ENCODE measurements at places on chromosomes 7 and 10.

- DNase-seq = no peak
These were observed 3.0 kb upstream of the GIMAP5 start for GRCh38 chr7:150734254-150734653.

GRCh38 chr10:116910910-116911309, 61.6 kb downstream of the ENO4 start:
- DNase-seq = no peak

DNA sequence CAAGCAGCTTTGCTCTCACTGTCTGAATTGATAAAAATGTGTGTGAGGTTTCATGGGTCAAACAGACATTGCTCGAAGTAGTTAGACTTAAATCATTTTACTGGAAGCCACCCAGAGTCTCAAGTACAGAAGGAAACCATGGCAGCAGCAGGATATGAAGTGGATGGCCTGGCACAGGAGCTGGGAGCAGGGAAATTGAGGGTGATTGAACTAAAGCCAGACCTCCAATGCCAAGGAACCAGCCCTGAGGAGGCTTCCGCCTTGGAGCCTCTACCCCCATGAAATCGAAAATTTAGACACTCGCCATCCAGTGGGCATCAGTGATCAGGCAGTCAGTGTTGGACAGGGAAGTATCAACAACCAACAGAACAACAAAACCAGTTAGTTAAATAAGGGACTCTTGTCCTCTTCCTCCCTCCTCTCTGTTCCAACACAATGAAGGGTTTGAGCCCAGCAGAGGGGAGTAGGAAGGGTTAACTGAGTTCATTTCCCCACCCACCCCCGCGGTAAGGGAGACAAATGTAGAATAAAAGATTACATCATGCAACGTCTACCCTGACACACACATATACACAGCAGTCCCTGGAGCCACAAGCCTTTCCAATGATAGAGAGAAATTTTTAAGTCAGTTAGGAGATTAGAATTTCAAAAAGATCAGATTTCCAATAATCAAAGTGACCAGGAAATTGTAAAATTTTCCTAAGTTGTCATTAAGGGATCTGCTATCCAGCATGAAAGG, 156.3 kb downstream of the SLC16A9 start:
- DNase-seq = no peak

DNA sequence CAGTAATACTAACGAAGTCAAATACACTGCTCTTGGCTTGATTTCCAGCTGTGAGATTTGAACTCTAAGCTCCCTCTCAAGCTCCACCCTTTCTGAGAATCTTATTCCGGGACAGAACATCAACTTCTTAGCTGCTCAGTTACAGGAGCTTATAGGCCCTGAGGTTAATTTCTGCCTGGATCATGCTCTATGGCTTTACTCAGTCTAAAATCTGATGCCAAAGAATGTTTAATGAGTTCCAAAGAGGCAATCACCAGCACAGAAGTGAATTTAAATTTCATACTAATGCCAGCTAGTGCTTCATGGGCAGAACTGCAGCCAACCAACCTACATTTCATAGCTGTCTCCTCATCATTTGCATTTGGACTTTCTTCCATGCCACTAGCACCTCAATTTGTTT, 707.2 kb downstream of the MAGI2 start:
- DNase-seq = no peak

DNA sequence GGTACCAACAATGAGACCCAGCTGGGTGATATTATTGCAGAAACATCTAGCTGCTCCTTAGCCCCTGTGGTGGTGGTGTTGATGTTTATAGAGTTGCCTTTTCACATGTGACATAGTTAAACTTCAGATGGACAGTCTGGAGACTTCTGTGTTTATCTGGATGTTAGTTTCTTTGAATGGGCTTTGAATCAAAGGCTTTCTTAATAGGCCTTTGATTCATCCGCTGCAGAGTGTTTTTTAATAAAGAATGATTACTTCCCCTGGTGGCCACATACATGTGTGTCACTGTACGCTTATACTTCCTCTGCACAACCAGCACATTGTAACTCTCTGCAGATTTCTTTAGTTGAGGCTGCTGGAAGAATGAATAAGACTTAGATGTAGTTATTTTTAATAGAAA, 221.0 kb downstream of the DYNC1I1 start:
- no peak for DNase-seq

GRCh38 chr10:127996586-127996985, 89.7 kb downstream of the PTPRE start:
- no peak for DNase-seq

GRCh38 chr7:5584096-5584495, 160.5 kb upstream of the TNRC18 start:
- DNase-seq = no peak

DNA sequence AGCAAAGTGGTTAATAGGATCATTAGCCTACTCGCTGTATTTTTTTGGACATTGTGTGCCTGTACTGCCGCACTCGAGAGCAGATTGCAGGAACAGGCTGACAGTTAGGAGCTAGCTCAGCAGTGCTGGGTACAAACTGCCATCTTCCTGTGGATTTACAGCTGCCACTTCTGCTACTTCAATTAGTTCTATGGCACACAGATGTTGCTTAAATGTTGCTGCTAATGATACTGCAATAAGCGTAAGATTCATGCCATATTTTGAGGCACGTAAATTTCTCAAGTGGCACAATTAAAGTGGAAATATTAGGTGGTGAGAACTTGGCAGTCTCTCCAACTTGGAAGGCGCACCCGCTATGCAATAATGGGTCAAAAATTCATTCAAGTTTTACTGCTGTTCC, 171.9 kb downstream of the EBF3 start:
- no peak for DNase-seq

GRCh38 chr10:11213137-11213536, 195.5 kb downstream of the CELF2 start:
- no peak for DNase-seq

DNA sequence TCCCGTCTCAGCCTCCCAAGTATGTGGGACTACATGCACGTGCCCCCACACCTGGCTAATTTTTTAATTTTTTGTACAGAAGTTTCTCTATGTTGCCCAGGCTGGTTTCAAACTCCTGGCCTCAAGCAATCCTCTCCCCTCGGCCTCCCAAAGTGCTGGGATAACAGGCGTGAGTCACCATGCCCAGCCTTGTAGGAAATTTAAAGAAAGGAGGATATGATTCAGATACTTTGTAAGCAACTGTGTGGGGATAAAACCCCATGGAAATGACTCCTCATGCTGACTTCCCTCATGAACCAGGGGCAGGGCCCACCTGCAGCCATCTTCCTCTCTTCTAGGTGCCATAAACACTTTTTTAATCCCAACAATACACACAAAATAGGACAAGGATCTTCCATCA, 50.2 kb downstream of the APBB1IP start:
- DNase-seq = no peak

DNA sequence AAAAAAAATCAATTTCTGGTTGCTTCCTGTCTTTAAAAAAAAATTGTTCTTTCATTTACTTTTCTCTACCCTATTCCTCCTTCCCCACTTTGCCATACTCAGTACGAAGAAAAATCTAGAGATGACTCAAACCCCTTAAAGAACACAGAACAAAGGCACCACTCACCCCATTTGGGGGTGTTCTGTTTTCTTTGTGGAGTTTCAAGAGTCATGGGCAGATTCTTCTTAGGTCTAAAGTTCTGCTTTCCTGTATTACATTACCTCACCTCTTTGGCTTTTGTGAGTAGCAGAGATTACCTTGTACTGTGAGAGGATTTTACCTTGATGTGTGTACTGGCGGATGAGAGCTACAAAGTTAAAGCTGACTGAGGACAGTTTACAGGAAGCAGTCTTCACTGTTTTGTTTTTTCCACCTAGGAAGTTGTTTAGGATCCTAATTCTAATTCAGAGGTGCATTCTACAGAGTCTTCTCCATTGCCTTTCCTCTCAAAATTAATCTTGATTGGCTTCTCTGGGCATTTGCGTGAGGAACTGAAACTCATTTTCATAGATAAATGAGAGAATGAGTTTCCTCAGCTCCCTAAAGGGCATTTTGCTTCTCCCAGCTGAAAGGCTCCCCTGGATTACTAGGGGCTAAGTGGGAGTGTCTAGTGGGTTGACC, 20.7 kb downstream of the AVL9 start:
- no peak for DNase-seq

DNA sequence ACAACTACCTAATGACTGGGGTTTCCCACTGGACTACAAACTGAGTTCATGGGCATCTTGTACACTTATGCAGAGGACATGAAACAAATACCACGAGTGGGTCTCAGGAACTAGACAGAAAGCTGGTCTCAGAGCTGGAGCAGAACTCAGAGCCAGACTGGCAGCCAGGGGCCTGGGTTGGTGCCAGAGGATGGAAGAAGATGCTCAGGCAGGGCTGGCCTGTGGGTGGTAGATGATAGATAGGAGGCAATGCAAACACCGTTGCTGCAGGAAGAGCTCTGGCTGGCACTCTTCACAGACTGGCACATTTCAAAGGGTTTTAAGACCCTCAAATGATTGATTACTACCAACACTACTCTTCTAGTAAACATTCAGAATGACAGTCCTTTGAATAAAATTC, 28.8 kb downstream of the ENO4 start:
- no peak for DNase-seq

GRCh38 chr10:96831200-96831866, 765 bp upstream of the LCOR start:
- no peak for DNase-seq

- no peak for DNase-seq
These were observed 6.0 kb downstream of the ADD3 start for GRCh38 chr10:110013630-110014293.

DNA sequence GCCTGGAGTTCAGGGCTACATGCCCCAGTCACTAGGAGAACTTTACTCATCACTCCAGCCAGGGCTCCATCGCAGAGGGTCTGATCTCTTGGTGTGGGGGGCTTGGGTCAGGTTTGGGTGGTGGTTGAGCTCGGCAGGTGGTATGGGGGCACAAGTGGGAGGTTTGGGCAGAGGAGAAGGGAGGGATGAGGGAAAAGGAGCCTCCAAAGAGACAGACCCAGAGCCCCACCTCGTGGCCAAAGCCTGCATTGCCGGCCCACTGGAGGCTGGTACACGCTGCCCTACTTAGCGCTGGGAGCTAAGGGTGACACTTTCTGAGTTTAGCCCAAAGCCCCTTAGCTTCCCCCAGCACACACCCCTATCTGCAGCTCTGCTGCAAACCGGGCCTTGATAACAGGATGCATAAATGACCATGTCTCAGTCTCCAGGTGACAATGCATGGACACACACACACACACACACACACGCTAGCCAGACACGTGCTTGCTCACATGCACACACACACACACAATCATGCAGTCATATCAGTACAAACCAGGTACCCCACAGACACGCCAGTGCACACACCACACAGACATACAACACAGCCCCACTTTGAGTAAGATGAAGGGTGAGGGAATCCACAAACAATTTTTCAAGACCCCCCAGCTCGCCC, 14.7 kb downstream of the LZTS2 start:
- peak; percentile 27 for DNase-seq

GRCh38 chr10:26214004-26214403, 2.6 kb upstream of the GAD2 start:
- DNase-seq = no peak

DNA sequence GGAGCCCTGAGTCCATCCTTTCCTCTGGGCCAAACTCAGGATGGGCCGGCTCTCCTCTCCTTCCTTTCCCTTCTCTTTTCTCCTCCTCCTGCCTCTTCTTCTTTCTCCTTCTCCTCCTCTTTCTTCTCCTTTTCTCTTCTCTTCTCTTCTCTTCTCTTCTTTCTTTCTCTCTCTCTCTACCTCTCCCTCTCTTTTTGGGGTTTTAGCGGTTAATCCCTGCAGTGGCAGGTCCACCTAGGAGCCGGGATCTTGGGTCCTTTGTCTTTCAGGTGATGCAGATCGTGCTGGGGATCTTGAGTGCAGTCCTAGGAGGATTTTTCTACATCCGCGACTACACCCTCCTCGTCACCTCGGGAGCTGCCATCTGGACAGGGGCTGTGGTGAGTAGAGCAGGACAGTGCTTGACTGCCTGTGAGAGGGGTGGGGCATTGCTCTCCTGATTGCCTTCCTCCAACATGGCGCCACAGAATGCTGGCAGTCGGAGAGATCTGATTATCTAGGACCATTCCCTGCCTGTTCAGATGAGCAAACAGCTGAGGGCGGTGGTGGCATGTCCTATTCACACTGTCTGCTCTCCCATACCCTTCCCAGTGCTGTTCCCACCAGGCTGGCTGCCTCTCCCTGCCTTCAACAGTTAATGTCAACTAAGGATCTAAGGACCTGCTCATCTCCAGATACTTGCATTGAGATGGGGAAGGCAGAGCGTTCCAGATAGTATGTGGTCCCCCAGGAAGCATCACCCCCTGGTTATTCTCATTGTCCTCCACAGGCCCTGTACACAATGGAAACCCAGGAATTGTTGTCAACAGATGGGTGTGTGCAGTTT, 1.6 kb downstream of the TMEM176A start:
- no peak for DNase-seq

DNA sequence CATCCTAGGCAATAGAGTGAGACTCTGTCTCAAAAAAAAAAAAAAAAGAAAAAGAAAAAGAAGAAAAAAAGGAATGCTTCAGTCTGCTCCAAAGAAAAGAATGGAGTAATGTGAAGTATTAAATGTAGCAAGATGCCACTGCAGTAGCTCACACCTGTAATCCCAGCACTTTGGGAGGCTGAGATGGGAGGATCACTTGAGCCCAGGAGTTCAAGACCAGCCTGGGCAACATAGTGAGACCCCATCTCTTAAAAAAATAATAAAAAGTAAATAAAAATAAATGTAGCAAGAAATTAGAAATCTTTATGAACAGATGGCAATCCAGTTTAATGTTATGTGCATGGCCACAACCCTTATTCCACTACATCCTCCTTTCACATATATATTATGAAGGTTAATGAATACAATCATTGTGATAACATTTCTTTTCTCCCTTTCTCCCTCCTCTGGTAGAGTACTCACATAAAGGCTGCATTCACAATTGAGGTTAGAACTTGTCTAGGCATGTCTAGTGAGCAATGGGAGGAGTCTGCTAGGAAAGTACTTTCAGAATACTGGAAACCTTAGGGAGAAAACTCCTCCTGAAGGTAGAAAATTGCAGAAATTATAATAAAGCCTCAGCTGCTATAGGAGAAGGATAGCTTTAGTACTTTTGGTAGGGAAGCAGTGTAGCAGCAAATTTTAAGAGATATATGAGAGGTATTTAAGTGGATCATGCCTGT, 20.4 kb downstream of the KLLN start:
- DNase-seq = no peak

GRCh38 chr7:105808703-105809590, 67.5 kb downstream of the ATXN7L1 start:
- DNase-seq = no peak

GRCh38 chr7:129643550-129644170, 32.1 kb downstream of the NRF1 start:
- no peak for DNase-seq

- no peak for DNase-seq
These were observed 184.7 kb upstream of the SH2B2 start for GRCh38 chr7:102101926-102102325.

DNA sequence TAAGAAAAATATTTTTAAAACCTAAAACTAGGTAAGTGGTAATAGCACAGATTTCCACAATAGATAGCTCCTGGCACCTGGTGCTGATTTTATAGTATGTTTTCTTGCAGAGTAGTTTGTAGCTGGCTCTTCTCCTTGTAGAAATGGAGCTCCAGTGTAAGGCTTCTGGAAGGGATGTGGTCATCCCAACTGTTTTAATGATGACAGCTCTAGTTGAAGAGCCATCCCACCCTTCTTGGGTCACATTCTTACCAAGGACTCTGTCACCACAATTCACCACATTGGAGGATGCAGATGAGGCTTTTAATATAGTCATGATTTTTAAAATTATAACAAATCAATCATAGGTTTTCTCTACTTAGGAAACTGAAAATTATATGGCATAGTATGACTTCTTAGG, 31.0 kb downstream of the TES start:
- DNase-seq = no peak

GRCh38 chr7:641269-641671, 85.2 kb upstream of the DNAAF5 start:
- DNase-seq = no peak
